ENCODE measurements at places on chromosomes 2 and 18. TPM values are rescaled to one million over a fixed set of nuclear protein-coding genes. Genes with fewer than 3 reads are reported as not detected.
A peak's percentile ranks its signal among the peaks of the same experiment; 100 is the strongest.

The BAZ2B gene
- 59.4 TPM for total RNA-seq

DNA sequence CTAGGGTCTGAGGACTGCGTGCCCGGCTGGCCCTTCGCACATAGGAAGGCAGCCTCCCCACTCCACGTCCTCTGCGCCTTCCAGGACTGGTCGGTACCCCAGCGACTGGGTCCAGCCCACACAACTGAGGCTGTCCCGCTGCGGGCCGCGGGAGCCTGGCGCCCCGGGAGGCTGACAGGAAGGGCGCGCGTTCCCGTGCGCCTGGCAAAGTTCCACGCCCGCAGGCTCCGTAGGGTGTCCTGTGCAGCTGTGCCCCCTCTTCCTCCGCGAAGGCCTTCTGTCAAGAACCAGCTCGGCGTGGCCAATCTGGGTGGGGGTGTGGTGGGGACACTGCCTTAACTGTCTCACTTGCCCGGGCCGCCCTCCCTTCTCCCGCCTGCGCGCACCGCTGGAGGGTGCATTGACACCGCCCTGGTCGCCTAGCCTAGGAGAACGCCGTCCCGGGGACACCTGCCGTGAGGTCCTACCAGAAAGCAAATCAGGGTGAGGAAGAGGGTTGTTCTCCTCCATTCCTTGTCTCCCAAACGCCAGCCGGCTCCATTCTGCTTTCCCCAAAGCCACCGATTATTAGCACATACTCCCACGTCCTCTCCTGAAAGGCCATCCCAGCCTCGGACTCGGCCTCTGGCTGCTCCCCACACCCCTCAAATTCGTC lies 618 bp upstream of the LYPD1 start:
- H3K36me3 ChIP-seq = no peaks in the 10 kb centered on the region
- H3K4me1 ChIP-seq = peaks cover 15% of the 10 kb centered on the region
- peaks cover 7% of the 10 kb centered on the region for H3K27me3 ChIP-seq
- peak; percentile 80 for DNase-seq
- peak overlapping the region; percentile 71 for H3K4me3 ChIP-seq

GRCh38 chr2:164538240-164538866 lies 82.9 kb downstream of the GRB14 start:
- peak; percentile 49 for DNase-seq
- no peak overlapping the region for H3K27ac ChIP-seq
- H3K4me1 ChIP-seq = peaks cover 12% of the 10 kb centered on the region
- H3K27me3 ChIP-seq = no peaks in the 10 kb centered on the region
- no peaks in the 10 kb centered on the region for H3K36me3 ChIP-seq

The PLCL1 gene
- 3.2 TPM for total RNA-seq

The NCK2 gene
- total RNA-seq = 26.8 TPM

DNA sequence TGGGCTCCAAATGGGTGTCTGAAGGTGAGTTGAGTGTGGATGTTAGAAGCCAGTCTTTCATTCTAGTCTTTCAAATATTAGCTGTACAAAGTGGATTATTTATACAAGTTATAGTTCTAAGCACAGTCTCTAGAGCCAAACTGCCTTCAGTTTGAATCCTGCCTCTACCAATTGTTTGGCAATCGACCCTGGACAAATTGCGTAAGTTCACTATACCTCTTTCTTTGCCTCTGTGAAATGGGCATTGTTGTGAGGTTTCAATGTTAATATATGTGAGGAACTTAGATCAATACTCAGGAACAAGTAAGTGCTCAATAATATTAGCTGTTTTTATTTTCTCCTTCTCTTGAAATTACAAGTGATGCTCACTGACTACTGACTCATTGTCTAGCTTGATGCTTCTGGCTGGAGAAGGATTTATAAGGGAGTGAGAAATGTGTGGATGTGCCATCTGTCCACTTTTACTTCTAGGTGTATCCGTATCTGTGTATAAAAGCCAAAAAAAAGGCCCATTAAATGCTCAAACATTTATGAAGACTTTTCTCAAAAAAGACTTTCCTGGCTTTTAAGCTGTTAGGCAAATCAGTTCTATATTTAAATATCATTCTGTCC lies 48.1 kb upstream of the RAPH1 start:
- peaks cover 65% of the 10 kb centered on the region for H3K4me1 ChIP-seq
- H3K4me3 ChIP-seq = no peak overlapping the region
- no peaks in the 10 kb centered on the region for H3K27me3 ChIP-seq

- H3K27ac ChIP-seq = no peak overlapping the region
- peak; percentile 54 for DNase-seq
- H3K4me3 ChIP-seq = peak overlapping the region; percentile 28
- no peaks in the 10 kb centered on the region for H3K27me3 ChIP-seq
- H3K4me1 ChIP-seq = no peaks in the 10 kb centered on the region
Observed at GRCh38 chr2:131394147-131394931, 30.4 kb upstream of the RAB6D start.

All from osteoblast (primary cell).